ENCODE measurements at places on chromosomes 13 and 19.

- no peak for DNase-seq
Observed at GRCh38 chr19:15379999-15380647, 536 bp upstream of the AKAP8 start.

DNA sequence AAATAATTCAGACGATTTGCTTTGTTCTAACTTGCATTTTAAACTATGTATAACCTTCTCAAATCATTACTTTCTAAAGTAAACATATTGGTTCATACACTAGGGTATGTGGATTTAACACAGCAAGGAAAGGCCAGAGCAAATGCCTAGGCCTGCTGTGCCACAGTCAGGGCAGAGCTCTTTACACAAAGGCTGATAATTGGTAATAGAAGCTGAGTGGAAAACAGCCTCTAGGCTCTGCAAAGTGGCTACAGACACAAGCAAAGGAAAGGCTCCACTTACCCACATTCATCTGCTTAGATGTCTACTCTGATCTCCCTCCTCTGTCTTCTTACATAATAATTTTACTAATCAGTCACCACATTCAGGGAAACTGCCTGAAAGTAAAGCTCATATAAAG, 382.9 kb downstream of the OLFM4 start:
- DNase-seq = no peak

DNA sequence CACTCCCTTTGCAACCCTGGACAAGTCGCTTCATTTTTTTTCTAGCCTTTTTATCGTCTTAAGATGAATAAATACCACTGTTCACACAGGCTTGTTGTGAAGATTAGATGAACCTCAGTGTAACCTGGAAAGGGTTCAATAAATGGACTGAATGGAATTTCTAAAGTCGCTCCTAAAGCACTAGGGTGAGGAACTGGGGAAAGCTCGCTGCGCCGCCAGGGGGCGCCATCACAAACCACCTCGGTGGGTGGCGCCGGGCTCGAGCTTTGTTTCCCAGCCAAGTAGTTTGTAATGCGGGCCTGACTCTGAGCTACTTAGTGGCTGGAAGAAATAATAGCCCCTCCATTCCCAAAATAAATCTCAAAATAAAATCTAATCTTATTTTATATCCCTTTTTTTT, 2.2 kb upstream of the CEACAM6 start:
- DNase-seq = no peak

DNA sequence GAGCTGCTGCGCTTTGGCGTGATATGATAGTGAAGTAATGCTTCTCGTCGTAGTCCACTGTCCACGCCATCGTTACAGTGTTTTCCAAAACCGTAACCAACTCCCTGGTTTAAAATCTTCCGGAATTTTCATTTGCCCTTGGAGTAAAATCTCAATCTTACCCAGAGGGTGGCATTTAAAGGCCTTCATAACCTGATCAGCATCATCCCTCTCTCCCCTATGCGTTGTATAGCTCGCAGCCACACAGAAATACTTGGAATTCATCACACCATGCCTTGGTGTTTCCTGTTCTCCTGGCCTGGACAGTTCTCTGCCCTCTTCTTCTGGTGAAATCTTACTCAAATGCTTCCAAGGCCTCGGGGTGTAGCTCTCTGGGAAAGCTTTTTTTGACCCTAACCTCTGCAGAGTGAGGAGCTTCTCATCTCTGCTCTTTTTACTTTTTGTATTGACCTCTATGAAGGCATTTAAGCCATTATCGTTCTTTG, 839 bp downstream of the MPHOSPH8 start:
- no peak for DNase-seq

- no peak for DNase-seq
Observed at GRCh38 chr13:72561791-72562190, 165.6 kb downstream of the MZT1 start.

DNA sequence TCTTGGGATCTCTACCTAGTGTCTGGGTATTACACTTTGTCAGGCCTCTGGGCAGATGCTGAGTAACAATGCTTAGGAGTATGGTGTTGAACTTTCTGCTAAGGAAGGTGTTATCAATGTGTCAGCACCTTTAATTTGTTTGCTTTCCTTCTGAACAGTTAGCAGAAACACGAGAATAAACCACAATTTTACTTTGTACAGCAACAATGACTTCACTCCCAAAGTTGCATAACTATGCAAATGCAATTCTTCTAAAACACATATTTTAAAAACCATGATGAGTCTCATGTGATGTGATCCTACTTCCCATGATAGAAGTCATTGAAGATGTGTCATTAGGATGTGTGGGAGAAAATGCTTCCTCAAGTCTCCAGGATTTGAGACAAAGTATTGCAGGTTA, 155.0 kb downstream of the POSTN start:
- DNase-seq = no peak

DNA sequence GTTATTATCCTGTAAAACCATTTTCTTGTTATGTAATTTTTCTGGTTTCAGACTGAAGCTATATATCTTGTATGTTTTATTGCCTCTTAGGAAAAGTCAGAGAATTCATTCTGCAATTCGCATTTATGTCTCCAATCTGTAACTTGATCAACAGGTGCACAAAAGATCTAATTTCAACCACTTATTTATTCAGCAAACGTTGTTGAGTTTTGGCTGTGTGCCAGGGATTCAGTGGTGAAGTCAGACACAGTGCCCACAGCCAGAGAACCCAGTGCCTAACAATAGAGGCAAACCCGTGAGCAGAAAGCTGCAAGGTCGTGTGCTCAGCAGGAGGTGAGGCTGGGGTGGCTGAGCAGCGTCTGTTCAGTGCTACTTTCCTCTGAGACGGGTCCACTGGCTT, 119.5 kb upstream of the MCF2L start:
- no peak for DNase-seq

GRCh38 chr13:110560601-110561343, 750 bp downstream of the RAB20 start:
- DNase-seq = no peak

DNA sequence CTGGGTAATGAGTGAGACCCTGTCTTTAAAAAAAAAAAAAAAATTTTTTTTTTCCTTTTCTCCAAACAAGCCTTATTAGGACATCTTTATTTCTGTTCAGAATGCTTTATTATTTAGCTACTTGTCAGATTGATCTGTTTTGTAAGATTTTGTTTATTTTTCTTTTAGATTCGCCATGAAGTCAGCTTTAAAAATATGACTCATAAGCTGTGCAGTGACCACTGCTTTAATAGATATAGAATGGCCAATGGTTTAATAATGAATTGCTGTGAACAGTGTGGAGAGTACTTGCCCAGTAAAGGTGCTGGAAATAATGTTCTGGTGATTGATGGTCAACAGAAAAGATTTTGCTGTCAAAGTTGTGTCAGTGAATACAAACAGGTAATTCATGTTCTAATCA, 47.7 kb downstream of the ZMYM2 start:
- DNase-seq = no peak

DNA sequence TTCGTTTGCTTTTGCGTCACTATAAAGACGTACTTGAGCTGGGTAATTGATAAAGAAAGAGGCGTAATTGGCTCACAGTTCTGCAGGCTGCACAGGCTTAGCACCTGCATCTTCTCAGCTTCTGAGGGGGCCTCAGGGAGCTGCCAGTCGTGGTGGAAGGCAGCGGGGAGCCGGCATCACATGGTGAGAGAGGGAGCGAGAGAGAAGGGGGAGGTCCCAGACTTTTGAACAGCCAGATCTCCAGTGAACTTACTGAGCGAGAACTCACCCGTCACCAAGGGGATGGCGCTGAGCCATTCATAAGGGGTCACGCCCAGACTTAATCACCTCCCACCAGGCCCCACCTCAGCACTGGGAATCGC, 58.7 kb upstream of the F7 start:
- DNase-seq = no peak

DNA sequence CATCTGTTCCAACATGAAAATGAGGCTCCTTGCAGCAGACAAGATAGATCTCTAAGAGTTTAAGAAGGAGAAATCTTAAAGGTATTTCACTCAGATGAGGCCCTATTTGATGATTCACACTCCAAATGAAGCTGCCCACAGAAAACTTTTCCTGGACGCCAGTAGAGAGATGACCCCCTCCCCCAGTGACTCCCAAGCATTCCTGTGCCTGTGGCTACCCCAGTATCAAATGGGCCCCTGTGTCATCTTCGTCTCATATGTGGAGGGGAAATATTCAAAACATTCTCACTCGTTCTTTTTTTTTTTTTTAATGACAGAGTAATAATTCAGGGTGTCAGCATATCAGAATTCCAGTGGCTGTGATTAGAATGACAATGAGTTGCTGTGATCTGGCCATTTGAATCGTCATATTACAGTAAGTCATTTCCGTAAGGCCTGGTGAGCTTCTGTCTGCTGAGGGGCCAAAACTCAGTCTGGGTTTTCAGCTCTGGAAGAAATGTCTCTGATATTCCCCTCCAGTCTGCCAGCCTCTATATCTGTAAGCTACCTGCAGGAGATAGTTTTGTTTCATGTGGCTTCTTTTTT, 194.7 kb downstream of the URI1 start:
- DNase-seq = no peak

GRCh38 chr19:38799104-38799503, 10.1 kb downstream of the LGALS7B start:
- DNase-seq = no peak

- DNase-seq = no peak
Observed at GRCh38 chr13:75901501-75901900, 265.4 kb downstream of the LMO7 start.

DNA sequence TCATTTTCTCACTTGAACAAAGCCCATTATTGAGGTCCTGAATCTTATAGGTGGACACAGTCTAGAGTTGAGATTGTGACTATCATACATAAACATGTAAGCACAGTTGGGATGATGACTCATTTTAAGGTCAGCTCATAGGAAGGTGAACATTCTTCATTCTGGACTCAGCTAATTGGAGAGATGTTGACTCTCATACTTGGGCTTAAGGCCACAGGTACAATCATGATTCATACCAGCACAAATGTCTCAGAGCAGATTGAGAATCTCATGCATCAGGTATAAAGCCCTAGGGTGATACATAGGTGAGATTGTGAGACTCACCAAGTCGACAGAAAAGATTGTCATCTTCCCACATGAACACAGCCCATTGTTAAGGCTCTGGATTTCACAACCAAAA, 62.3 kb upstream of the ZNF724 start:
- DNase-seq = no peak

DNA sequence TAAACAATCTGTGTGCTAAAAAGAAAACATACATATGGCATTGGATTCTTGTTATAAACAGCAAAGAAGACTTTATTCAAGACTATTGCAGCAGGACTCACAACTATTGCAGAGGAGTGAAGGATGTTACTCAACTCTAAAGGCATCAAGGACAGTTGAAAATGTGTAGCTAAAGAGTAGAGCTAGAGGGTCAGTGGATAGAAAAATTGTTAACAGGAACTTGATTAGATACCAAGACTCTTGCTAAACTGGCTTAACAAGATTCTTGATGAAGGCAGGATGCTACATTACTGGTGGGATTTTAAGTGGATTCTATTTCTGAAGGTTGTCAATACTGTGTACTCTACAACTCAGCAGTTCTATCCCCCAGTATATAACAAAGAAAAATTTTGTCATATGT, 1183.3 kb downstream of the SLITRK1 start:
- no peak for DNase-seq

- DNase-seq = no peak
Observed at GRCh38 chr19:38429055-38429810, 3.2 kb upstream of the RASGRP4 start.

DNA sequence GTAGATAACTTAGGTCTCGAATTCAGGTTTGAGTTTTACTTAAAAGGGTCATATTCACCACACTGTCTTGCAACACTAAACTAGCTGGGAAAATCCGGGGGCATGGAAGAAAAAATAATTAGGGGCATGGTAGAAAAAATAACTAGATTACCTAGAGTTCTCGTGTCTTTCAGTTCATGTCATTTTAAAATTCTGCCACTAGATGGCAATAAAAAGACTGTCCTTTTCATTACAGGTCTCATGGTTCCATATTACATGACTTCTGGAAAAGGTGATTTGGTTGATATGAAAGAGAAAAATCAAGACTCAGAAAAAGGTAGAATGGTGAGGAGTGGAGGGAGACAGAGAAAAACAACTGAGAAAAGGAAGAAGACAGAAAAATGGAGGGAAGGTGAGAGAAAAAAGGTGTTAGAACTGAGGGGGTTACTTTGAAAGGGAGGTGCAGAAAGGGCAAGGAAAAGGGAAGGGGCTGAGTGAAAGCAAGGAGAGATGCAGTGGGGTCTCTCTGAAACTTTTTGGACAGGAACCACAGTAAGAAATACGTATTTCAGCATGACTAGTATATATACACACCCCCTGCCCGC, 299.0 kb downstream of the KLF12 start:
- no peak for DNase-seq

GRCh38 chr19:9836021-9836420, 903 bp downstream of the PIN1 start:
- DNase-seq = no peak

DNA sequence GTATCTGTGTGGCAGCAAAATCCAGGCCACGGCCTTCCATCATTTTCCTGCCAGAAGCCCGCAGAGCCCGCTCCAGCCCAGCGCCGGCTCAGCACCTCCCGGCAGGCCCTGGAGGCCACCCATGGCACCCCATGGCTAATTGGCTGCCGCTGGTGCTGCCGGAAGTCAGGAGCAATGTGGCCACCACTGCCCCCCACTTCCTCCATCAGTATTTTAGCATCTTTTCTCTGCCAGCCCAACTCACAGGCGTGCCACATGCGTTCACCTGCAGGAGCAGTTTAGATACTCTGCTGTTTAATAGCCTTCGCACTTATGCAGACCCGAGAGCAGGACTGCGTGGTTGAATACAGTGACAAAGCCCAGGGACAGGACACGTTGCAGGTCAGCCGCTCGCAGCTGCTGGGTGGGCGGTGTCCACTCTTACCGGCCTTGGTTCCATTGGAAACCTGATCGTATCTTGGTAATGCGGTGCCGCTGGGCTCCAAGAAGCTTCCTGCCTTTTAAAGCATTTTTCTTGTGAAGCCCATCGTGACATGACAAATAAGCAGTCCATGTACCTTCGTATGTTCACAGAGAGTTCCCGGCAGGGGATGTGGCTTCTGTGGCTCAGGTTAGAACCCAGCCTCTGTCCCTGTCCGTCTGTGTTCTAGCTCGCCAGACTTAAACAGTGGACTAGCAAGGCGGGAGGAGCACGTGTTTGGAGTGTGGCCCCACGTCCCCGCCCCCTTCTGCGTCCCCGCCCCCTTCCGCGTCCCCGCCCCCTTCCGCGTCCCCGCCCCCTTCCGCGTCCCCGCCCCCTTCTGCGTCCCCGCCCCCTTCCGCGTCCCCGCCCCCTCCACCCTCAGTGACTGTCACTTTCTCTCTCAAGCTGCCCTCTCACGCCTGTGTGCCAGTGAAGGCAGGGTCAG, 162.0 kb upstream of the SOX1 start:
- DNase-seq = peak; percentile 52

GRCh38 chr13:94548821-94549231, 47.1 kb downstream of the TGDS start:
- DNase-seq = peak; percentile 86
